ENCODE measurements at places on chromosomes 6 and 20.

DNA sequence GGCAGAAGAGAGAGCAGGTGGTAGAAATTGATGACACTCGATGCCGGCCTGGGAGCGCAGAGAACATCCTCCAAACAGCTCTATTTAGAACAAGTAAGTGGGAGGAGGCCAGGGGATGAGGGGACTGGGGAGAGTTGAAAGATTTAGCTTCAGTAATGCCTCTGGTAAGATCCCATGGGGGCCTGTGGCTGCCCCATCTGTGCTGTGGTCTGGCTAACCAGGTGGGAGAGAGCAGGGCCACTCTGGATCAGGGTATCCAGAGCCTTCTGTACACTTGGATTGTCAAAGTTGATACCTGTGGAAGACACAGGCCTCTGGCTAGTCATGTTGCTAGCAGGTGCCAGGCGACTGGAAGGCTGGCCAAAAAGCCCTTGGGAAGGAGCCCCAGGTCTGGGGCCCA is 27.6 kb downstream of the NCOA5 start:
- DNase-seq = peak; percentile 79

DNA sequence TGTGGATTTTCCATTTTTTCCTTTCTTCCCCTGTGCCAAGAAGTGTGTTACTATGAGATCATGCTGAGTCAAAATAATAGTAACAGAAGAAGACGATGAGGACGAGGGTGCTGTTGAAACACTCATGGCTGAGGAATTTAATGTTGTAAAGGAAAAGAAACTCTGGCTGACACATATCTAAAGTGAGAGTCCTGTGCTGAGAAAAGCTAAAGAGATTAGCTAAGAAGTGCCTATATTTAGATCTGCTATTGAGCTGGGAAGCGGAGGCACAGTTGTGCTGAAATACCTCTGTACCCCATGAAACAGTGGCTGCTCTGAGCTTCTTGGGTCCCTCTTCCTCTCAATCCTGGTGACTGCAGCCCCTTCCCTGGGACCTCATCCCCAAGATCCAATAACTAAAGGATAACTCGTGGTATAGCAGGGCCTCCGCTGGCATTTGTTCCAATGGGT is 1.1 kb upstream of the SYTL3 start:
- DNase-seq = peak; percentile 78

- no peak for DNase-seq
Measured at GRCh38 chr6:16375206-16375605, 136.8 kb downstream of the GMPR start.

DNA sequence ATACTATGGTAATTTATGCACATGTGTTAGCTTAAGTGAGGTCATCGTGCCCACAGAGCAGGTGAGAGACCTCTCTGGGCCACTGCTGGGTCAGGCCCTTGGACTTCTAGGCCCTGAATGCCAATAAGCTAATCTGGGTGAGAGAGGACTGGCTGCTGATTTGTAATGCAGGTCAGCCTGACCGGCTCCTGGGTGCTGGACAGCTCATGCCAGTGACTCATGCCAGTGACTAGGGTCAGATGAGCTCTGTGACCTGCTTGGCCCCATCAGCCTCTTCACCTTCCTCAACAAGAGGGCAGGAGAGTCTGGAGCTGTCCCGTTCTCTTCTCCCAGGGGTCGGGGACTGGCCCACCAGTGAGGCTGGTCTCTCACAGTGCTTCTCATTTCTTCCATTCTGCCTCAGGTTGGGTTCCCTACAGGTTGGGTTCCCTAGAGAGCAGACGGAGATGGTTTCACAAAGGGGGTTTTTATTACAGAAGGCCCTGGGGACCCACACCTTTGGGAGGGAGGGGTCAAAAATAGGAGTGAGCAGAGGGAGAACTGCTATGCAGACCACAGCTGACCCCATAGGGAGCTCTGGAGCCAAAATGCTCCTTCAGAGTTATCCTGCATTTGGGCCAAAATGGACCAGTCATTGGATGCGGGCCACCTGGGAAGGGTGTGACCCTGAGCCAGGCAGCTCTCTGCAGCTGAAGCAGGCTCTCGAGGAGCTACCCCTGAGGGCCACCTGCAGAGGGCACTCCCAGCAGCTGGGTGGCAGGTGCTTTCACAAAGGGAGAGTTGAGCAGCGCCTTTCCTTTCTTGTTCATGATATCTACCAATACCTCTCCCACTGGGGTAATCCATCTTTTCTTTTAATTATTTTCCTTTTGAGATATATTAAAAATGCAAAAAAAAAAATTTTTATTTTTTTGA is 2.2 kb upstream of the OXT start:
- DNase-seq = peak; percentile 53

DNA sequence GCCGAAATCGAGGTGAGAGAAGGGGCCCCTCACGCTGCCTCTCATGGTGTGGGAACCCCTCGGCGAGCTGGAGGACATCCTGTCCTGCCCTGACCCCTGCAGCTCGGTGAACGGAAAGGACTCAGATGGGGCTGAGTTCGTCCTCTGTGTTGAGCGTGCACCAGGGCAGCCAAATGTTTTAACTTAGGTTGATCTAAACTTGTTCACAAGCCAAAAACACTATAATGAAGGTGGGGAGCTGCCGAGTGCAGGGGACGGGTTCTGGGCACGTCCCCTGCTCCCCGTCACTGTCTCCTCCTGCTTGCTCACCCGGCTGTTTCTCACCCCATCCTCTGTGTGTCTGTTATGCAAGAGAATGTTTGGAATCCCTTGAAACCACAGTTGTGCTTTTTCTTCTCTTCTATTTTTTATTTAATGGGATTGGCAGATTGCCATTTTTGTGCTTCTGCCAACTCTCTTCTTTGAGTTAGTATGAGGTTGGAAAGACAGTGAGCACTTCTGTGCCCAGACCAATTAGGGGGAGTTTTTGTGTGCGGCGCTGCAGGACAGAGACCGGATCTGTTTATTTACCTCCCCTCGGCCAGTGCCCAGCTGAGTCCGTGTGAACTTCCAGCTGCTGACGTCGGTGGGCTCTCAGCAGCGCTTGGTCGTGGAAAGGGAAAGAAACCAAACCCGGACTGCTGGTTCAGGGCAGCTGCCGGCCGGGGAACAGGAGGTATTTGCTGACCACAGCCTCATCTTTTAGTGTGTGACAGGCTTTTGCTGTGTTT is 158.1 kb downstream of the DTNBP1 start:
- DNase-seq = peak; percentile 99

GRCh38 chr20:41095110-41095969 is 42.0 kb upstream of the PLCG1 start:
- DNase-seq = peak; percentile 72

GRCh38 chr6:3407840-3408239 is 49.0 kb downstream of the SLC22A23 start:
- no peak for DNase-seq

- peak; percentile 40 for DNase-seq
Measured at GRCh38 chr6:25250878-25251277, 28.3 kb upstream of the CARMIL1 start.

GRCh38 chr6:3039384-3039783 is 28.9 kb upstream of the RIPK1 start:
- DNase-seq = no peak

- peak; percentile 92 for DNase-seq
Measured at GRCh38 chr20:53611449-53611894, 17.8 kb upstream of the ZNF217 start.

DNA sequence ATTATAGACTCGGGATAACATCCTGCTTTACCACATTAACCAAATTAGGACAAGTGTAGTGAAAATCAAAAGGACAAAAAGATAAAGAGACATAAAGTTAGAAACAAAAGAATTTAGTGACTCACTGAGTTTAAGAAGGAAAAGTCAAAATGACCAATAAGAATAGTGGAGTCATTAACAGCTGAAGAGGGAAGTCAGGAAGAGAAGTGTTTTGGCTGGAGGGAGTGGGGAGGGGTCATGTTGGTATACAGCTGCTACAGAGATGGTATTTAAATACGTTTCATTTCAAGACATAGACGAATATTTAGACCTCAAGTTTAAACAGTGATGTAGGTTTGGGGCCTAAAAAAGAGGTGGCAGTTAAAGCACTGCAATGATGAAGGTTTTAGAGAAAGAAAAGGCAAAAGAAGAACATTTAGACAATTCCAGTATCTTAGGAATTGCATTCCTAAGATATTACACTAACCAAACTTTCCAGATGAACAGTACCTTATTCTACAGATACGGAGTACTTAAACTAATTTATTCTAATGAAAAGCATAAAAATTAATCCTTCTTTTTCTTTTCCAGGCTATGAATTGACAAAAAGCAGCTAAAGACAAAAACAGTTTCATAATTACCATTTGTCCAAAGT is 10.6 kb downstream of the FKBP5 start:
- peak; percentile 67 for DNase-seq

GRCh38 chr6:96157018-96157565 is 141.3 kb downstream of the FUT9 start:
- DNase-seq = no peak

- no peak for DNase-seq
Measured at GRCh38 chr6:64644024-64644423, 1008.4 kb downstream of the PHF3 start.

DNA sequence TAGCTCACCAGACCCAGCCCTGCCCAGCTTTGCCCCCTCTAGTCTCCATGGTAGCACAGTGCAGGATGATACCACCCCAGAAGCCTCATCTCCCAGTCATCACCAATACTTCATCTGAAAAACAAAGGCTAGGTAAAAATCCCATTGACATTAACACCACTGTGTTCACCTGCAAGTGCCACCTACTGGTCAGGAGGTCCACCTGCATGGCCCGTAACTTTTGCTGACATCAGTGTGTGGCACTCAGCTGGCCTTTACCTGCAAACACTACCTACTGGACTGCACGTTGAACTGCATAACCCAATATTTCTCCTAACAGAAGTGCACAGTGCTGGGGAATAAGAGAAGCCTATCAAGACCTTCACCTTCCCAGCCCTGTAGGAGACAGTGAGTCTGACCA is 234.7 kb upstream of the ADGRB3 start:
- DNase-seq = no peak

GRCh38 chr6:139862311-139862710 is 487.9 kb upstream of the CITED2 start:
- DNase-seq = no peak

GRCh38 chr6:125754566-125754965 is 5.1 kb downstream of the HEY2 start:
- DNase-seq = no peak

GRCh38 chr20:16953858-16954257 is 205.7 kb downstream of the OTOR start:
- DNase-seq = no peak

GRCh38 chr6:105545947-105546731 is 143.3 kb upstream of the PREP start:
- DNase-seq = peak; percentile 19

DNA sequence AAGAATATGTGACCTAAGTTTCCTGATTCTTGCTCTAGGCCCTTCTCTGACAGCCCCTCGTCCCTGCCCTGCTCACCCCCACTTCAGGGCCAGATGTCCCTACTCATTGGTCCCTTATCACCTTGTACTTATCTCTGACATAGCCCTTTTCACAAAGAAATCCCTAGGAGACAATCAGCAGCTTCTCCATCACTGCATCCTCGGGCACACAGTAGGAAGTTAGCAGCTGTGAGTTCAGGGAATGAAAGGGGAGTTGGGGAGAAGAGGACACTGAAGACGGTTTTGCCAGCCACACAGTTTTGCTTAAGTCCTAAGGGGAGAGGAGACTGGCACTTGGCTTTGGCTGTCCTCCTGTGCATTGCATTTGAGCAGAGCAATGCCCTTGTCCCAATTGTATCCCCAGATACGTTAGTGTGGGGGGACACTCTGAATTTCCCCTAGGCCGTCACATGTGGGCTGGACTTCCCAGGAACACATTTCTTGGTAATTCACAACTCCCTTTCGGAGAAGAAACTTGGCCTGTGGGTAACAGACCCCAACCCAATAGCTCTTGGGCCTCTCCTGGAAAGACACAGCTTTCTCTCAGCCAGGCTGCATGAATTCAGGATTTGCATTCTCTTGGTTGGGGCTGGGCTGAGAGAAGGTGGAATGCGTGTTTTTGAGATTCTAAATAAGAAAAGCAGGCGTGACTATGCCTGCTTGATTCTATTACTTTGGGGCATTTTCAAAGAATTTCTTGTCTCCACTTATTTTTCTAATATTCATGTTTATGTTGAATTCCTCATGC is 177.6 kb downstream of the UST start:
- no peak for DNase-seq

GRCh38 chr20:48662711-48663110 is 165.1 kb downstream of the PREX1 start:
- peak; percentile 71 for DNase-seq

DNA sequence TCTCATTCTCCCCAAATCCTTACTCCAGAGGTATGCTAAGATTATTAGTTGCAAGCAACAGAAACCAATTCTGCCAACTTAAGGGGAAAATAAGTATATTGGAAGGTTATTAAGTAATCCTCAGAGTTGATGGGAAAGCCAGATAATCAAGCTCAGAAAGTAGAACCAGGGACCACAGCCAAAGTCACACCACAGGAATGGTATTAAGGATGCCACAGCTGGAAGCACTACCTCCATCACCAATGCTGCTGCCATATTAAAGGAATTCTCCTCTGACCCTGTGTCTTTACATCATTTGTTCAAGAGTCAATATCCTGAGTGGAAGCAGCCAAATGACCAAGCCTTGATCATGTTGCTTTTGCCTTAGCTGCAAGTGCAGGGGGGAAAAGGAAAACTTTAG is 9.9 kb downstream of the PROCR start:
- DNase-seq = no peak

GRCh38 chr6:54493138-54493537 is 184.9 kb downstream of the TINAG start:
- peak; percentile 45 for DNase-seq

DNA sequence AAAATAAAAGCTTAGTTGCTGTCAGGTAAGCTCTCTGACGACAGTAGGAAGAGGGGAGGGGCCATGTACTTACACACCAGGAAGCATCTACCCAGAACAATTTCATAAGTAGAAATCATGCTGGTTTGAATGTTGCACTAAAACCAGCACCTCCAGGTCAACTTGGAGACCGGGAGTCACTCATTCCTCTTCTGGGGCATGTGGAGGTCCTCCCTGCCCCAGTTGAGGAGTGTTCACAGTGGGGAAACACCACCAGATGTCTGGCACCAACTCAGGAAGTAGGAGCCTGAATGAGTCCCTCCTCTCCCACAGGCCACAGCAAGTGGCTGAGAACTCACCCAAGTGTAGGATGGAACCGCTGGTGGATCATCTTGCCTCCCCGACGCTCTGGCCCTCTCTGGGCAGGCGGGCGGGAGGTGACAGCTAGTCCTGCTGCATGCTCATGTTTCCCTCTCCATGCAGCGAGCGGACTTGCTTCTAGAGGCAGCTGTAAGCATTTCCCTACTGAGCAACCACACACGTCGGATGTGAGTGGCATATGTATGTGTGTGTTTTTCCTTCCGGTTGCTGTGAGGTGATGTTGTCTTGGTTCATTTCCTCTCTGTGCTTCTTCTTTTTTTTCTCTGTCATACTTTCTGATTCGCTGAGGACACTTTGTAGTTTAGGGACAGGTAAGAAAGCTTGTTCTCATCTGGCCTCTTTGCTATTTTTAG is 149.5 kb upstream of the NEDD9 start:
- DNase-seq = no peak
